ENCODE measurements at places on chromosomes 3 and 15. TPM values are rescaled to one million over a fixed set of nuclear protein-coding genes. Genes with fewer than 3 reads are reported as not detected.

Gene ANKRD63
- total RNA-seq, result not detected

DNA sequence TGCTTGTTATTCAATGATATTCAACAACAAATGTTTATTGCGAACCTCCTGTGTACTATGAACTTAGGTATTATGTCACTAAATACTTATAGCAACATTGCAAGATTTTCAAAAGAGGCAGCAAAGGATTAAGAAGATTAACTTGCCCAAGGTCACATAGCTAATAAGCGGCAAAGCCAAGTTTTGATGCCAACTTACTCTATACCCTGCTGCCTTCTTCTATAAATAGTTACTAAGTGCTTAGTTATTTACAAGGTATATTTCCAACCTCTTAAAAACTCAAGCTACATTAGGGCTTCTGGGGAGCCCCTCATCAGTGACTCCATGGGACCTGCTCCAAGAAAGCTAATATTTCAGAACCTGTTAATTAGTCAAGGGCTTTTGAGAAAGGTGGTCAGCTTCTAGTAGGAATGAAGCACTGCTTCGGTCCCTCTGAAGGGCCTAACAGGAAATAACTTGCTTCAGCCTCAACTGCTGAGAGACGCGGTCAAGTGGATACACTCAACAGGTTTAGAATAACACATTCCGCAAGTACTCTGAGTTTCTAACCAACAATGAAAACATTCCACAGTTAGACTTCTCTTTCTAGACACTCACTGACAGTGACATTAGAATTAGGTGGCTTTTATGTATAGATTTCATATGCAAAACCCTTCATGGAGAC is 125.5 kb downstream of the DGKG start:
- no peak for DNase-seq

Gene KBTBD13
- 1.8 TPM for total RNA-seq

- DNase-seq, result peak; percentile 81
Measured at GRCh38 chr15:59372352-59373211, at the start of gene MYO1E. Gene MYO1E (minus strand): TSS chr15:59372871. CDS start chr15:59372500, 371 bp downstream.

DNA sequence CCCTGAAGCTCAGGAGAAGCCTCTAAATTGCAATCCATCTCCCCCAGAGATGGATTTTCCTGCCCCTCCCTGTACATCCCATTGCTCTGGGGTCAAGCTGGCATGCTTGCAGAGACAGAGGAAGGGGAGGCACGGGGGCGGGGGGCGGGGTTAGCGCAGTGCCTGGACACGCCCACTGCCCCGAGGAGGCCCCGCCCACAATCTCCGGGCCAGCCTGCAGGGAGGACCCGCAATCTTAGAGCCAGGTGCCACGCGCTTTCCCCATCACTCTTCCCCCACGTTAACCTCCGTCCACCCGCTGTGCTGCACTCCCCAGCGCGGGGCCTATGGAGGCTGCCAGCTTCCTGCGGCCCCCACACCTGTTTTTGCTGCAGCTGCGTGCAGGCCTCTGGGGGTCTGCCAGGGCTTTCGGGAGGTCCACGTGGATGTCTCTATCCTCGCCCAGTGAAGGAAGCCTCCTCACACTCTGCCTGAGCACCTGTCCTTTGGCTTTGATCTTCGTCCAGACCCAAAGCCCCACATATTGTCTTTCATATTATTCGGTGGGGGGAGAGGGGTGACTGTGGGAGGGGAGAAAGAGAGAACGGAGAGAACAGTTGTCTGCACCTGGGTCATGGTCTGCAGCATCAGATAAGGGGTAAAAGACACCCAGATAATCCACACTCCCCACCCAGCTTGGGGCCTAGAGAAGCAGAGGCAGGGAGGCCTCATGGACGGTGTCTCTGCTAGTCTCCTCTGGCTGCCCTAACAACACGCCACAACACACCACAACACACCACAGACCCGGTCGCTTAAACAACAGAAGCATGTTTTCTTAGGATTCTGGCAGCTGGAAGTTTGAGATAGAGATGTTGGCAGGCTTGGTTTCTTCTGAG is 118.0 kb upstream of the MEF2A start:
- DNase-seq, result no peak

DNA sequence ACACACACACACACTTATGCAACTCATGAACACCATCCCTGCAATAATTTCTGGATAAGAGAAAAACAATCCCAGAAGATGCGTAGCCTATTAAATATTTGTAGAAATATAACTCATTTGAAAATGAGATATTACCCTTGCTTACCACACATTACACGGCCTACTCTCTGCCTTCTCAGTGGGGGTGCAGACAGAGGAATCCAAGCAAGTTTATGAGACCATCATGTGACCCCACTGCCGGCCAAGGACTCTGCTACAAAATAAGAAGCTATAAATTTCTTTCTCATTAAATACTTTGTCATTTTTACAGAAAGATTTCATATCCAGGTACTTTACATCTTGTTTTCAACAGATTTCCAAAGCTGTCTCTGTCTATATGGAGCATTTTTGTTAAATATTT is 286.3 kb downstream of the ZNF385D start:
- DNase-seq, result no peak

GRCh38 chr3:138220242-138220641 is 33.1 kb downstream of the ARMC8 start:
- DNase-seq, result no peak

All from psoas muscle (tissue), 8 donors.